ENCODE measurements at places on chromosomes 4 and X.

DNA sequence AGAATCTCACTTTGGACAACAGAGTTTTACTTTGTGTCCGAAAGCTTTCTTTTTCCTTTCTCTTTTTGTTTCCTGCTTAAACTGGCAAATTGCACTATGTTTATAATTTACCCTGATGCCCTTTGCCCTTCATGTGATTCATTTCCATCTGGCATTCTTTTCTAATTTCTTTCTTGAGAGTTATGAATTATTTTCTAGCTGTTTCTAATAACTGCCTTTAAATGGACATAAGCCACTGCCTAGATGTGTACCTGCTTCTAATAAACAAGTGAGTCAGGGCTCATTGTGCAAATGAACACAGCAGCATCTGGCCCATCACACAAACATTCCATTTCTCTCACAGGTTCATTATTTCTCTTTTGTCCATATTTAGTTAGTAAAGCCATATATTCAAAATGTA, 242.3 kb upstream of the GPRIN3 start:
- DNase-seq = no peak

DNA sequence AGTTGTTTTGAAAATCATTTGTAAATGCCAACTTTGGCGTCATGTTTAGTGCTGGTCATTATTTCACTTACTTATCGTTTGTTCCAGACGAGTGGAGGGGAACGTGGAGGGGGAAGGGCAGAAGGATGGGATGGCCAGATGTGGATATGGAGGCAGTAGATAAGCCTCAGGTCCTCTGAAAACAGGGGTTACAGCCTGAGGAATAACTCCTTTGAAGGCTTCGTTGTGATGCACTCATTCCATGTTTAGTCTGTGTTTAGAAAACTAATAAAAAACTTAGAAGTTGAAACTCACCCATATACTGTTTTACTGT, 1.1 kb downstream of the MOB1B start:
- DNase-seq = no peak

DNA sequence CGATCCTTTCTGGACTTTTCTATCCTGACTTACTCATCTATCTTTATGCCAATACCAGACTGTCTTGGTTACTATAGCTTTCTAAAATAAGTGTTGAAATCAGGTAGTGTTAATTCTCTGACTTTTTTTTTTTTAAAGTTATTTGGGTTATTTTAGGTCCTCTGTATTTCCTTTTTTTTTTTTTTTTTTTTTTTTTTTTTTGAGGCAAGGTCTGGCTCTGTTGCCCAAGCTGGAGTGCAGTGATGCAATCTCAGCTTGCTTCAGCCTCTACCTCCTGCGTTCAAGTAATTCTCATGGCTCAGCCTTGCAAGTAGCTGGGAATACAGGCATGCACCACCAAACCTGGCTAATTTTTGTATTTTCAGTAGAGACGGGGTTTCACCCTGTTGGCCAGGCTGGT, 2.8 kb upstream of the NELFA start:
- no peak for DNase-seq

GRCh38 chrX:139423186-139423585, 107.4 kb upstream of the F9 start:
- no peak for DNase-seq

- DNase-seq = no peak
These were observed 437.6 kb downstream of the RAPGEF2 start for GRCh38 chr4:159540501-159540900.

- DNase-seq = no peak
These were observed 563.4 kb downstream of the DACH2 start for GRCh38 chrX:86711531-86712180.

GRCh38 chrX:123184866-123185276, 793 bp downstream of the GRIA3 start:
- no peak for DNase-seq

DNA sequence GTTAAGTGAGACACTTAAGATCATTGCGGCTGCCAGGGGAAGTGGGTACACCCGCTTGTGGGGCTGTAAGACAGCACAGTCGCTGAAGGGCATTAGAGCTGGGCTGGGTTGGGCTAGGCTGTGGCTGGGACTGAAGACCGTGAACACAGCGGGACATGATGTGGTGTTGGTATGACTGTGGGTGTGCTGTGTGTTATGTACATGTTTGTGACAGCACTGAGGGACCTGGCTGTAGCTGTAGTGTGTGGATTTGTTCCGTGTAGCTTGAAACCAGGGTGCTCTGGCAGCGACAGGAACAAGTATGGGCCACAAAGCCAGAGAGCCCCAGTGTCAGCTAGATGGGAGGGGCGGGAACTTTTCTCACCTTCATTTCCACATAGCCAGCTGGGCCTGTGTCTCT, 82.1 kb downstream of the NHSL2 start:
- peak; percentile 35 for DNase-seq

DNA sequence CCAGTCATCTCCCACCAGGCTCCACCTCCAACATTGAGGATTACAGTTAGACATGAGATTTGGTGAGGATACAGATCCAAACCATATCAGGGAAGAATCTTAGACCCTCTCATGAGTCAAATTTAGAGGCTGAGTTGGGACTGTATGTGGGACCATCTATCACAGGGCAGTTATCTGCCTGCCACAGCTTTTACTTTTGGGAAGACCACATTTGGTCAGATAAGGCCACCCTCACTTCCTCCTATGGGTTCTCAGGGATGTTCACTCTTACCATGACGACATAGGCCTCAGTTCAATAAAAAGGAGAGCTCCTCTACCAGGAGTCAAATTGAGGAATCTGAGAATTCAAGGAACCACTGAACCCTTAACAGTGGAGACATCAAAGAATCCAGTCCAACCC, 2.1 kb downstream of the MAGEB2 start:
- DNase-seq = no peak

DNA sequence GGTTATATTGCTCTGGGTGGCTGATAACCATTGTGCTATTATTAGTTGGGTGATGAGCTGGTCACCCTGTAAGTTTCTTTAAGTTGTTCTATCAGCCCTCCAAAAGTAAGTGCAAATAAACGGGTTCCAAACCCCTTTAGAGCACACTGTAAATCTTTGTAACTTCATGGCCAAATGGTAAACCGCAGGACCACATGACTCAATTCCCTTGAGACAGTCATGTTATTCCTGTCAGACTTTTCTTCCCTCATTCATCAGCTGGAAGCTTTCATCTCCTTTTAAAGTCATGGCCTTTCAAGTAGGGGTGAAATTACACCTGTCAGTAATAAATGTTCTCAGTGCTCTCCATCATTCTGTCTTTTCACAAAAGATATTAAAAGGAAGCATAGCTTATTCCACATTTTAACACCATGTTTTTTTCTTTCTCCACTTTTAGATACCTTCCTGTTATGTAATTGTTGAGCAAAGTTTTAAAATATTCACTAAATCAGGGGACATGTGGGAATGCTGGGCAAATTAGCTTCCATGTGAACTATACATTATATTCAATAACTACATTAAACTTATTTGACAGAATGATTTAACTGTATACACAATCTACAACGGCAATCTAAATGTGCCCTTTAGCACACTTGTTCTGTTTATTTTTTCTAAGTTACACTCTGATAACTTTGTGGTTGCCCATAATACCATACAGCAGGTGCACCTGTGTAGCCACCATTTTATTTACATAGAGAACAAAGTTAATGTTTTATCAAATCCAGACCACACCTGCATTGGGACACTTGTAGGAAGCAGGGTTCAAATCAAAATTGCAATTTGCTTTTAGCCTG, 275.5 kb downstream of the CFAP299 start:
- DNase-seq = no peak

DNA sequence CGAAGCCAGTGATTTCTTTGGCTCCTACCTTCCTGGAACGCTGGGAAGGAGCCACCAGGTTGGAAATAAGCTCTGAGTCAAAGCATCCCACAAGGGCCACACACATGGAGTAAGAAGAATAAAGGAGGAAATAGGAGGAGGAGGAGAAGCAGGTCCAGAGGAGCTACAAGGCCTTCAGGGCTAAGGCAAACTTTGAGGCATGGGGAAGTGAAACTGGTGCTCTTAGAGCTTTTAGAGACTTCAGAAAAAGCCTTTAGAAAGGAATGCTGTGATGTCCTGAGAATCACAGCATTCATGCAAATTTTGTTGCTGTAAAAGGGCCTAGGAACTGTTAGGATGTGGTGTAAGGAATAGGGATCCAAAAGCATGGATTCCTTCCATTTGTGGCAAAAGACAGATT, 135.9 kb upstream of the ARHGEF9 start:
- no peak for DNase-seq

DNA sequence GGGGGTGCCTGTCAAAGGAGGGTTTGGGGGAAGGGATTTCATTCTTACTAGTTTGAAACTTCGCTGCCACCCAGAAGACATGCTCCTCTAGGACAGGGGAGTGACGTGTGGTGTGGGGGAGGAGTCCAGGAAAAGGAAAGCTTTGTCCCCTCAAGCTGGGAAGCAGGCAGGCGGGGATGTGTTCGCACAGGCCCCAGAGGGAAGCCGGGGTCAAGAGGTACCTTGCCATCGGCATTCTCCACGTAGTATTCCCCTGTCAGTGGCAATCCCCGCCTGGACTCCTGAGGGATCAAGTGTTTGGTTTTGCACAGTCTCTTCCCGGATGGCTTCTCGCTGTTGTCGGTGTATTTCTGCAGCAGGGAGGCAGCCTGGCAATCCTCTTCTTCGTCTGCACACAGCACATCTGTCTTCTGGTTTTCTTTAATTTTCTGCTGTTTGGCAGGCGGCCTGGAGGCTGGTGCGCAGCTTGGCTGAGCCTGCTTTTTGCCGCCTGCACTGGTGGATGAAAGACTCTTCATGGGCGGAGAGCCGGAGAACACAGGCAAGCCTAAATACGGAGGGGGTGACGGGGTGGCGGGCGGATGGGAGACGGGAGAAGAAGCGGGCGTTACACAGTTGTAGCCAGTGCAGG, 35.1 kb downstream of the BCOR start:
- no peak for DNase-seq

- no peak for DNase-seq
These were observed 92.6 kb downstream of the KDR start for GRCh38 chr4:55032788-55033187.

DNA sequence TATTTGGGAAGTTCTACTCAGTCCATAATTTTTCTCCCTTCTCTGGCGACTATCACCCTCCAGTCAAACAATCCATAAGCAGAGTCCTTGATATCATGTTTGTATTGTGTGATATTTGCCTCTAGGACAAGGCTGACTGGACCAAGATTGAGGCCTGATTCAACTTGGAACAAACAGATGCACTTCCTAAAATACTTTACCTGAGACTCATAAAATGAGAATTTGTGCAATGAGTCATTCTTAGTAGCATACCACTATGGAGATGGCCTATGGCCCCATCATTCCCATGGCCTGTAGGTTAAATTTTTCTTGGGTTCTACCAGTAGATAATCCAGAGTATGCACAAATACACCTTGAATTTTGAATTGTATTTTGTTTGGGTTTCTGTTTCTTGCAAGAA, 74.2 kb upstream of the DMD start:
- no peak for DNase-seq

GRCh38 chrX:72009731-72010130, 99.1 kb downstream of the NHSL2 start:
- DNase-seq = no peak

DNA sequence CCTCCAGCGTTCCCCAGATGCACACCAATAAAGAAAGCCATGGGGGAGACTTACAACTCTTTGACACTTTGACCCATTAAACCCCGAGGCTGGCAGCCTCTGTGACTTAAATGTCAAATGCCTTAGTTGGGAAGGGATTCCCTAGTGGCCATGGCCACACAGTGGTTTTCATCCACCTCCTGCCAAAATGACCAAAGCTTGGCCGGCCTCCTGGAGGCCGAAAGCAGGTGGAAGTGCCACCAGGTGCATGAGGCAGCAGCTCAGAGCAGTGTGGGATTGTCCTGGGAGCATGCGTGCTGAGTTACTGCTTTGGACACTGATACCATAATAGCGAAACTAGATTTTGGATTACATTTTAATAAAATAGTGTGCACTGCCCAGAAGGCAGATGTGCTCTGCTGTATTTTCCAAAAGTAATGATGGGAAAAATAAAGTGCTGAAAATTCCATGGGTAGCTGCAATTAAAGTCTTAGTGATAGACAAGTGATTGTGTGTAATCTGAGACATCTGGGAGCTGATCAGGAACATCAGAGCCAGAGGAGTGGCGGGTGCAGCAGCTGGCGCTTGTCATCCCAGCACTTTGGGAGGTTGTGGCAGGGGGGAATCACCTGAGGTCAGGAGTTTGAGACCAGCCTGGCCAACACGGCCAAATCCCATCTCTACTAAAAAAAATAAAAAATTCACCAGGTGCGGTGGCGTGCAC, 39.8 kb upstream of the TADA2B start:
- DNase-seq = no peak

DNA sequence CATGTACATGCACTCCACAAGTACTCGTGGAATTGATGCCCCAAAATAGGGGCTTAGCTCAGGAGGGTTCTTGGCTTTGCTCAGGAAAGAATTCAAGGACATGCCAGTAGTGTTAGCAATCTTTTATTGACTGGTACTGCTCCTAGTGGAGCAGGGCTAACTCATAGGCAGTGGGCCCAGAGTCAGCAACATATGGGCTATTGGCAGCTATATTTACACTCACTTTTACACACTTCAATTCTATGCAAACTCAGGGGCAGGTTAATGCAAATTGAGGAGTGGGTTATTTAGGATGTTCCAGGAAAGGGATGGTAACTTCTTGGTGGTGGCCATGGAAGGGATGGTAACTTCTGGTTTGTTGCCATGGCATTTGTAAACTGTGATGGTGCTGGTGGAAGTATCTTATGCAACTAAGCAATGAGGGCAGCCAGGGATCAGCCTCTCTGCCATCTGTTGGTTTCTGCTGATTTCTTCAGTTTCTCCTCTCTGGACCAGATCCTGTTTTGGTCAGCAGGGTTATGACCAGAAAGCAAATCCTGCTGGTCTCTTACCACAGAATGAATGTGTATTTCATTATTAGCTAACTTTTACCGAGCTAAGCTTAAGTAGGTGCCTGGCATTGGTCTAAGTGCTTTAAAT, 69.2 kb upstream of the FAT1 start:
- no peak for DNase-seq

GRCh38 chrX:131854581-131854980, 168.5 kb upstream of the STK26 start:
- DNase-seq = no peak

DNA sequence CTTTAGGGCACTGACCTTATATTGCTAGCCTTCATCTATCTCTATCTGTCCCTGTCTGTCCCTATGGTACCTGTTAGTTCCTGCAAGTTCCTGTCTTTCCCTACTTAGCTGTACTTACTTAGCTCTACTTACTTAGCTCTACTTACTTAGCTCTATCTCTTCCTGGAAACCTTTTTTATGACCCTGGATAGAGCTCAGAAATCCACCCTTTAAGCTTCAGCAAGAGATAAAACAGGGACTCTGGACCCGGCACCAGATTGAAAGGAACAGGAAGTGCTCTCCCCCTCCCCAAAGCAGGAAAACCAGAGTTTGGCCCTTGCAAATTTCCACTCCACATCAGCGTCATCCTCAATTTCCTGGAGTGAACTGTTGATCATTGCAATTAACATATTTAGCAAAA, 12.3 kb upstream of the IL9R start:
- DNase-seq = no peak

DNA sequence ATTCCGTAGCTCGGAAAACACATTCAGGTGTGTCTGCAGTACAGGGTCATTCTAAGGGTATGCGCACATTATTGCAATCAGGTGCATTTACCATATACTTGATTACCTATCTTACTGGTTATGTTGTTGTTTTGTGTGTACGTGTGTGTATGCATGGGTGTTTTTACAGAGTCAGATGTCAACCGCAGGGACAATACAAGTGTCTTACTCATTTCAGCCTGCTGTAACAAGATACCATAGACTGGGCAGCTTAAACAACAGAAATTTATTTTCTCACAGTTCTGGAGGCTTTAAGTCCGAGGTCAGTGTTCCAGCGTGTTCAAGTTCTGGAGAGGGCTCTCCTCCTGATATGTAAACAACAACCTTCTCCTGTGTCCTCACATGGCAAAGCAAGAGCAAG, 316.7 kb downstream of the DMD start:
- no peak for DNase-seq
